SHP77 treated with DMSO at 0.1 percent for 48 hours (cell line): ENCODE measurements at places on chromosomes 7 and 10.
A peak's percentile ranks its signal among the peaks of the same experiment; 100 is the strongest.

DNA sequence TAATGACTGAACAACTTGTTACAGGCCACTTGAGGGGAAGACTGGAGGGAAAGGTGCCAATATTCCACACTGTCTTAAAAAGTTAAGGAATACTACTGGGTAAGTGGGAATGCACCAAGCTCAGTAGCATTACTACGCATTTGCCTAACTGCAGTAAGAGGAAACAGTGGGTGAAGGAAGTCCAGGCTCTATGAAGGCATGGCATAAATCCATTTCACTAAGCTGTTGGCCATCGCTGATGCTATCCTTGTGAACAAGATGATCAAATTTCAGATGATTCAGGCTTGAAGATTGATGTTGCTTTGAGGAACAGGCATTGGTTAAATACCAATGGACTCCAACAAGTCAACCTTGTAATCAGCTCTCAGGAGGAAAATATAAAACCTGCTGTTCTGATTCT lies 44.2 kb upstream of the TES start:
- no peak for DNase-seq

- DNase-seq: no peak
Measured at GRCh38 chr7:136102881-136103280, 125.7 kb upstream of the MTPN start.

DNA sequence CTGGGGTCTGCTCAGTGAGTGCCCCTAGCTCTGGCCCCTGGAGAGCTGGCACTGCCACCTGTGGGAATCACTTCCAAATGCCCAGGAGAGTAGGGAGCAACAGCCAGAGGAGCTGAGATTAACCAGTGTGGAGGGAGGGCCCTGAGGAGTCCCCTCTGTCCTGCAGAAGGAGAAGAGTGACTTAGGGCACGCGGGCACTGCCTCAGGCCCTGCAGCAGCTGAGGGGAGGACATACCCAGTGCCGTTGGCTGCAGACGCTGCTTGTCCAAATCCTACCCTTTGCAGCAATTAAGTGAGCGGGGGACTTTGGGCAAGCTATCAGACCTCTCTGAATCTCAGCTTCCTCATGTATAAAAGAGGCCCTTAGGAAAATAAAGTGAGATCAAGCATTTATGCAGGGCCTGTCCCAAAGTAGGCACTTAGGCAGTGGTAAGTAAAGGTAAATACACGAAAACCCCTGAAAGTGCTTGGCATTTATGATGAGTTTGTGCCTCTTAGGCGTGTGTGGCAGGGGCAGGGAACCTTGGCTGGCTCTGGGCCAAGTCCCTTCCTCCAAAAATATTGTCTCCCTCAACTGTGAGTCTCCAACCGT lies 16.9 kb downstream of the PRF1 start:
- no peak for DNase-seq

- no peak for DNase-seq
Measured at GRCh38 chr10:52459097-52459496, 145.0 kb downstream of the DKK1 start.

GRCh38 chr7:81462672-81463071 lies 307.2 kb downstream of the HGF start:
- no peak for DNase-seq

DNA sequence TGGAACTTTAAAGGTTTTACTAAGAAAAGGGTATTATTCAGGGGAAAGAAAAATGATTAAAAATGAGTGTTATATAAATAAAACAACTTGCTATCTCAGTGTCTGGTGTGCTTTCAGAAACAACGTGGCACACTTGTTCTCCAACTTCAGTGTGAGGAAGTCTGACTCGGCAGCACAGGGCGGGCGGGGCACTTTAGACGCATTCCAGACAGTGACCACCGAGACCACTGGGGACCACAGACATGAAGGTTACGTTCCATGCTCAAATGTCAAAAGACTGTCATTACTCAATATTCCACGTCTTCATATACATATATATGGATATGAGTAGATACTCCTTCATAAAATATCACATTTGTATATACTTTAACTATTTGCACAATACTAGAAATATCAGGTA lies 87.0 kb downstream of the LARP4B start:
- DNase-seq: no peak

GRCh38 chr10:71319042-71319799 lies at the start of gene SLC29A3:
Gene SLC29A3 (plus strand): TSS chr10:71319259. CDS start chr10:71319310, 51 bp downstream.
- DNase-seq: peak; percentile 19

DNA sequence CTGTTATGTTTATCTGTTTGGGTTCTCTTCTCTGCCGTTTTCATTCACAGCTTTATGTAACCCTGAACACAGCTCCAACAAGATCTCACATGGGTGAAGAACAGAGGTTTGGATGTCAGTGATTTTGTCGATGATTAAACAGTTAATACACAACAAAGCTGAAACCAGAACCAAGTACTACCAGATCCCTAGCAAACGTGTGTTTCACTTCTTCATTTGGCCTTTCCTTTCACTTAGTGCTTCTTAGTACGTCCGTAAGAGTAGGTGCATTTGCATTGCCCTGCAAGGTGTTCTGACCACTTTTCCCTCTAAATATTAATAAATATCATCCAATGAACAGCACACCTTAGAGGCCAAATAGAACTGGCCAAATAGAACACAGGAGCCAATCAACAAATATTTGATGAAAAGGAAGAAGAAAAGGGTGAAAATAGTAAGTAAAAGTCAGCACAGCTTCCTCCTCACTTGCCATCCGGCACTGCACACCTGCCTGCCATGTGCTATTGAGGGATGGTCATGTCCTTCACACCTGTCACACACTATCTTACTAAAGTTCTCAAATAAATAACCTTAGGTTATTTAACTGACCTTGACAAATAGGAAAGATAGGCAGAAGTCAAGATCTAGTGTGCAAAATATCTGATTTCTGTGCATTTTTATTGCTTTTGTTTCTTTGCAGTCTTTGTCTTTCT lies 252.6 kb upstream of the ANKRD30A start:
- no peak for DNase-seq

- no peak for DNase-seq
Measured at GRCh38 chr7:41339913-41340676, 362.8 kb downstream of the INHBA start.

DNA sequence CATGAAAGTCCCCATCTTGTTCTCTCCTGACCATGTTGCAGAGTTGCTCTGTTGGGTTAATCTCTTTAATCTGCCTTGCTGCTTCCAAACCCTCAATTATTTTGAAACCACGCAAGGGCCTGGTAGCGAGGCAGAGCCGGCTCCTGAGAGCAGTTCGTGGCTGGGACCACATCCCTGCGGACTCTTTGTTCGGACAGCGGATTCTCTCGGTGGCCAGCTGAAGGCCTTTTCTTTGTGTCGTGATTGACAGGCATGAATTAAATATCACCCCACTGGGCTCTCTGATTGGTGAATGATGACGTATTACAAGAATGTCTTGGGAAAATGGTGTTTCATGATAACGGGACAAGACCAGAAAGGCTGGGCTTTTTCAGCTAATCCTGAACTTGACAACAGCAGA lies 66.9 kb upstream of the ARHGAP21 start:
- DNase-seq: no peak

DNA sequence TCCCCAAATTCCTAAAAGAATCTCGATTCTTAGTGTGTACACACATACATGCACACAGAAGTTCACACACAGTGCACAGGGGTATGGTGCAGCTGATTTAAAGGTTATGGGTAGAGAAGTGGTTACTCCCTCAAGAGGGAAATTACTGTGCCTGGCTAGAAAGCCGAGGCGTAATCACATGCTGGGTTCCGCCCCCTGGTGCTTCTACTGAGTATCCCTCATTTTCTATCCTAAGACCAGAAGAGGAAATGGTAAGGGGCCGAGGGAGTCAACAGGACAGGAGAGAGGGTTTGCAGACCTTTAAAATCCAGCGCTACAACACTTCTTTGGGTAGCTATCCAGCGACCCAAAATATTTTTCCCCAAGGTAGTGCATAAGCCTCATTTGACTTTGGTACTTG lies 147.3 kb upstream of the TMEM196 start:
- no peak for DNase-seq

DNA sequence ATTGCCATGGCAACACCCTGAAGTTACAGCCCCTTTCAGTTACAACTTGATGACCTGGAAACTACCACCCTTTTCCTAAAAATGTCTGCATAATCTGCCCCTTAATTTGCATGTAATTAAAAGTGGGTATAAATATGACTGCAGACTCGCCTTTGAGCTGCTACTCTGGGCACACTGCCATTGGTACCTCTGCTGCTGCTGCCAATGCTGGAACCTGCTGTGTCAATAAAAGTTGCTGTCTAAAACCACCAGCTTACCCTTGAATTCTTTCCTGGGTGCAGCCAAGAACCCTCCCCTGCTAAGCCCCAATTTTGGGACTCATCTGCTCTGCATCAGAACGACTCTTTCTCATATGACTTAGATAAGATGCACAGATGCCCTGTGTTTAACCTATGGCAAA lies 10.2 kb upstream of the FRA10AC1 start:
- DNase-seq: no peak

DNA sequence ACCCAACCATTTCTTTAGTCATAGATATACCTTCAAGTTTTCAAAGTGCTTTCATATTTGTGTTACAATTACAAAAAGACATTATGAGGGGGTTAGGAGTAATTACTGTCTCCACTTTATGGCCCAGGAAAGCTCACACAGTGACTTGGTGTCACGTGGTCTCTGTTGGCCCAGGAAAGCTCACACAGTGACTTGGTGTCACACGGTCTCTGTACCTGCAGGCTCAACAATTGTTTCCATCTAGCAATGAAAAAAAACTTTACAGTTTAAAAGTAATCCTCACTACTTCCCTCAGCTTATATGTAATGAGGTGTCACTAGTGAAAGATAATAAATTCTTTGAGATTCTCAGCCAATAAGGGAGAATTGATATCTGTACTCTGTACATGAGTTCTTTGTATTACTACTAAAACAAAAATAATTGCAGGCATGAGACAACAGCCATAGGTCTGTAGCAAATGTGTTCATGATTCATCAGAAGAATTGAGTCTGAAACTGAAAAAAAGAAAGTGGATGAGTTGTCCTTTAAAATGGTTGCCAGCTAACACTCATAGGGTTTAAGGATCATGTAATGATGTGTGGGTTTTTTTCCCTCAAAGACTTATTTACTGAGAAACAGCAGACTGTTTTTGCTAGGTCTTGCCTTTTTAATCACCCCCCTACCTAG lies 10.9 kb downstream of the OGDH start:
- no peak for DNase-seq

- DNase-seq: no peak
Measured at GRCh38 chr10:48670978-48671913, 13.4 kb upstream of the WDFY4 start.

DNA sequence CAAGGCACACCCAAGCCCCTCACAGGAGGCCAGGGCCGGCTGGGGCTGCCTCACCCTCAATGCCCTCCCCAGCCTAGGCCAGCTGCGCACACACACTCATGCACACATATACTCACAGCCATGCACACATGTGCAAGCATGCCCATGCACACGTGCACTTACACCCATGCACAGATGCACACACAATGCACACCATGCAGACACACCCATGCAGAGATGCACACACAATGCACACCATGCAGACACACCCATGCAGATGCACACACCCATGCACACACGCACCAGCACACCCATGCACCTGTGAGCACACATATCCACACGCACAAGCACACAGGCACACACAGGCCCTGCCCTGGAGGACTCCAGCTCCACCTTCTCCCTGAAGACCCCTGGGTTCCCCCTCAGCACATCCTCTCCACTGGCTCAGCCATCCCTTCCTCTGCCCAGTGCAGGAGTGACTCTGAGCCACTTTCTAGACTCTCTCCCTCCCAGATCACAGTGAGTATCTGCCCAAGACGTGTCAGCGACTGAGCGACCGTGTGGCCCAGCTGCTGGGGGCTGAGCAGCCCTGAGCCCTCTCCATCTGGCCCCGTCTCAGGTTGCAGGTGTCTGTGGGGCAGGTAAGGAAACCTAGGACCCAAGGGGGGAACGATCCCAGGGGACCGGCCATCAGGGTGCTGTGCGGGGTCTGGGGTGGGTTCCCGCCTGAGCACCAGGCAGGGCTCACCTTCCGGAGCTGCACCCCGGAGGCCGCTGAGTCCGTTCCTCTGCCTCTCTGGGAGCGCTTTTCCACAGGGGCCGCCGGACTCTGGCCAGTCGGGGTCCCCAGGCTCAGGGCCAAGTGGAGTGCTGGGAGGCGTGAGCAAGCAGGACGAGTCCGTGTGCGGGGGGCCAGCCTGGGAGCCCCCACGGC lies 25.8 kb downstream of the AP5Z1 start:
- no peak for DNase-seq

DNA sequence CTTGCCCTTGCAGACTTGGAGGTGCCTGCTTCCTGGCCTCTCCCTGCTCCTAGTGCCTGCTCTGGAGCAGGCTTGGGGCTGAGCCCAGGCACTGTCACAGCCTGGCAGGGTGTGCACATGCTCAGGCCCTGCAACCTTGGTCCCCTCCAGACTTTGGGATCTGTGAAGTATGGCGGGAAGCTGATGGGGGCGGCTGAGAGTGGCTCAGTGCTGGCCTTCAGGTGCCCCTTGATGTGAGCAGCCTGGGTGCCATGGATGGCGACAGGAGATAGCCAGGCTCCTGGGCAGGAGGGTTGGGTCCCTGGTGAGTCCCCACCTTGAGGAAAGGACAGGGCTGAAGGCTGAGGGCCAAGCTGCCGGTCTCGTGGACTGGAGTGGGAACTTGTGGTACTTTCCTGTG lies 700.4 kb upstream of the KCND2 start:
- no peak for DNase-seq

- DNase-seq: peak; percentile 16
Measured at GRCh38 chr7:44964384-44964830, 14.4 kb downstream of the MYO1G start.

DNA sequence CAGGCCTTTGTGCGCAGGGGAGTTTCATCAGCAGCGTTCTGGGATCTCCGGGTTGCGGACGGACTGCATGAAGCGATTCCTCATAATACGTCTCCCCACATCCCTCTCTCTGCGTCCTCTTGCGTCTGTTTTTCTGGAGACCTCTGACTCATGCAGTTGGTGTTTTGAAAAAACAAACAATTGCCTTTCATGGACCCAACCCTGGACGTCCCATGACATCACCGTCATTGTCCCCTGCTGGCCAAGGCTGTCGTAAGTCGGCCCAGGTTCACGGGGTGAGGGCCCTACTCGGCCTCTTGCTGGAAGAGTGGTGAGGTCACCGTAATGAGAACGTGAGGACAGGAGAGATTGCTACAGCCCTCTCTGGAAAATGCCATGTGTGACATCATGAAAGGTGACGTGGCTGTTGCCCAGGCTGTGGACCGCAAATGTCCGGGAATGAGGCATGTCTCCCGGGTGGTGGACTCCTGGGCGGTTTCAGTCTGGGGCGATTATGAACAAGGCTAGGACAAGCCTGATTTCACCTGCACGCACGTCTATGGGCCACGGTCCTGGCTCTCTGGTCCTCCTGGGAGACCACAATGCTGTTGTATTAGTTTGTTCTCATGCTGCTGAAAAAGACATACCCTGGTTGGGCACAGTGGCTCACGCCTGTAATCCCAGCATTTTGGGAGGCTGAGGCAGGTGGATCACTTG lies 9.8 kb upstream of the MAFK start:
- peak; percentile 70 for DNase-seq

DNA sequence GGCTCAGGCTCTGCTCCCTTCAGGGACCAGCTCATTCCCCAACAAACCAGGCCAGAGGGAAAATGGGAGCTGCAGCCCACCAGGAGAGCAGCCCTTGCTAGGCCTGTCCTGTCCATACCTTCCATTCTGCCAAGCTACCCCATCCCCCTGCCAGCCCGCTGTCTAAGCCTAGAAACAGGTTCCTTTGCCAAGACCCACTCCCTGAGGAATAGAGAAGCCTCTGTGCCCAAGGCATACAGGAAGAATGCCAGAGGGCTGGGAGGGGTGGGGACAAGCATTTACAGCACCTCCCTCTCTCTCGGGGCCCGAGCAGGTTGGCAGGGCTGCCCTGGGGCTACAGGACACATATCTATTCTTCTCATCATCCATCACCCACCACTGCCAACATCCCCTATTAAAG lies 178.3 kb downstream of the GRID1 start:
- DNase-seq: no peak

- no peak for DNase-seq
Measured at GRCh38 chr10:112799726-112800510, 150.1 kb upstream of the TCF7L2 start.
